ENCODE measurements at places on chromosomes 7 and 10.

DNA sequence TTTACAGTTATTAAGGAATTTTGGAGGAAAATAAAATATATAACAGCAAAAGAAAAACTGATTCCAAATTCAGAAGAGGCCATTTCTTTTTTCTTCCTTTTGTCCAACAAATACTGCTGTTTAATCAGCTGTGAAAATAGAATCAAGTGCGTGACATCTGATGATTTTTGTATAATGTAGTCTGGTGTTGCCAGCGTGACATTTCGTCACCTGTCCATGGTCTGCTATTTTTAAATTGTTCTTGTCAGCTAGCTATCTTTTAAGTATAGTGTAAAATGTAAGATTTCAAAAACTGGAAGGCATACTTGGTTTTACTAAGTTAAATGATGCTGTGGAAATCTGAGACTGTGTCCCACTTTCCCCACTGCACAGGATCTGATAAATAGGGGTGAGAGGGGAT lies 105.9 kb downstream of the CPEB3 start:
- no peak for DNase-seq

DNA sequence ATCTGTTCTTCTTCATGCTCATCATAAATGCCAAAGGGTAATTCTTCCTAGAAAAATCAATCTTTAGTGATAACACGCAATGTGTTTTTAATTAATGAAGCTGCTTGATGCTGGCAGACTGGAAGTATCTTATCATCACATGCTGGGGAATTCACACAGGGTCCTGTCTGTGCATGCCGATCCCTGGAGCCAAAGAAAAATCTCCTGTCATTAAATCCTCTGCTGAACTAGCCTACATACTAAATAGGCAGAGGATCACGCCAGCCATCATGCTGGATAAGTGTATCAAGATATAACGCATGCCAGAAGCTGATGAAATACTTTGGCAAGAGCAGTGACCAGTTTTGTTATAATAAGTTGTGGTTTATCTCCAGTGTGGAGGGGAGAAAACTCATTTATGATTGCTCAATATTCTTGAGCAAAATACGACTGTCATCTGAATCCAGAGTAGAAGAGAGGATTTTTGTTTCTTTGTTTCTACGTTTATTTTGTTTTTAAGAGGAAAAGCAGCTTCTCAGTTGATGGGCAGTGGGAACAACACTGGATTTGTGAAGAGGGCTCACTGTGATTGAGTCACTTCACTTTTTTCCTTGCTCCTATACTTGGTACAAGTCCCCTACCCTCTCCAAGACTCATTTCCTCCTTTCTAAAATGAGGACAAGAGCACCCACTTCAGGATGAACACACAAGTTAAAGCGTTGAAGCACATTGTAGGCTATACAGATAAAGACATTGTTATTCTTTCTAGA lies 649.1 kb downstream of the TNS3 start:
- no peak for DNase-seq

DNA sequence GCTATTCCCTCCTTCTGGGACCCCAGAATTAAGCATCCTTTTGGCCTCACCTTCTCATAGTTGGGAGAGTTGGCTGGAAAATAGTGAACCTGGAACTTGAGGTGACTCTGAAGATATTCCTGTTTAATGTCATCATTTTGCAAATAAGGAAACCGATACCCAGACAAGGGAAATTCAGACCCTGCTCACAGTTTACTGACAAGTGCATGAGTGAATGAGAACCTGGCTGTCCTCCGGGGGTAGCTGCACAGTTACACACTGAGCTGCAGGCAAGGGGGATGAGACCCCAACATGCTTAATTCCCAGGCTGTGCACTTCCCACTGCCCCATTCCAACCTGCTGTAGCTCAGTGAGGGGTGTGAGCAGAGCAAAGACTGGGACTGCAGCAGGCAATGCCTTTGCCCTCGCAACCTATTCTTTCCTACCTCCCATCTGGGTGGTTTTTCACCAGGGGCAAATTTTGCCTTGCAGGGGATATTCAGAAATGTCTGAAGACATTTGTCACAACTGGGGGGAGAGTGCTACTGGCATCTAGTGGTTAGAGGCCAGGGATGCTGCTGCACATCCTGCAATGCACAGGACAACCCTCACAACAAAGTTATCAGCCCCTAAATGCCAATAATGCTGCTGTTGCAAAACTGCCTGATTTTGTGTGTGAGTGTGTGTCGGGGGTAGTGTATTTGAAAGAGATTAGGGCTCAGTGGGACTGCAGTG lies 136.2 kb downstream of the SORCS3 start:
- no peak for DNase-seq

GRCh38 chr10:2137549-2138174 lies 400.3 kb upstream of the ADARB2 start:
- no peak for DNase-seq

GRCh38 chr10:60135020-60135419 lies 228.7 kb upstream of the CCDC6 start:
- DNase-seq = no peak

DNA sequence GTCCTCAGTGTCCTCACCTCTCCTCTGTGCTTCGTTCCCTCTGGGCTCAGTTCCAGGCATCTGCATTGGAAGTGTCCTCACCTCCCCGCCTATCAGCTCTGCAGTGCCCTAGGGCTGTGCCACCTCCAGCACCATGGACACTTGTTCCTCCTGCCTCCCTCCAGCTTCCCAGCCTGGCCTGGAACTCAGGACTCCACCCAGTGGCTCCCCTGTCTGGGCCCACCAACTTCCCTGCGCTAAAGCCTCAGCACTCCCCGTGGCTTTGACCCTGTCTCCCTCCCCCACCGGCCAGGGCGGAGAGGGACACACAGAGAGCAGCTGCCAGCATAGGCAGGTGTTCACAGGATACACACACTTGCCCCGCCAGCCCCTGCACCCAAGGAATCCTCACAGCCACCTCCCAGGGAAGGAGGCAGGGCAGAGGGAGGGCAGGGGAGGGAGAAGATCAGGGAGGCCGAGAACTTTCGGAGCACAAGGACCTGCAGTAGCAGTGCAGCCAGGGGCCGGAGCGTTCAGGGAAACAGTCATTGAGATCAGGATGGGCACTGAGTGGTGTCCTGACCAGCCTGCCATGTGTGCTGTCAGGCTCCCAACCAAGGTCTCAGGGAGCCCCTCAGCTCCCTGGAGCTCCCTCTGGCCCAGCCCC lies 31.3 kb downstream of the ANXA8 start:
- DNase-seq = peak; percentile 46

DNA sequence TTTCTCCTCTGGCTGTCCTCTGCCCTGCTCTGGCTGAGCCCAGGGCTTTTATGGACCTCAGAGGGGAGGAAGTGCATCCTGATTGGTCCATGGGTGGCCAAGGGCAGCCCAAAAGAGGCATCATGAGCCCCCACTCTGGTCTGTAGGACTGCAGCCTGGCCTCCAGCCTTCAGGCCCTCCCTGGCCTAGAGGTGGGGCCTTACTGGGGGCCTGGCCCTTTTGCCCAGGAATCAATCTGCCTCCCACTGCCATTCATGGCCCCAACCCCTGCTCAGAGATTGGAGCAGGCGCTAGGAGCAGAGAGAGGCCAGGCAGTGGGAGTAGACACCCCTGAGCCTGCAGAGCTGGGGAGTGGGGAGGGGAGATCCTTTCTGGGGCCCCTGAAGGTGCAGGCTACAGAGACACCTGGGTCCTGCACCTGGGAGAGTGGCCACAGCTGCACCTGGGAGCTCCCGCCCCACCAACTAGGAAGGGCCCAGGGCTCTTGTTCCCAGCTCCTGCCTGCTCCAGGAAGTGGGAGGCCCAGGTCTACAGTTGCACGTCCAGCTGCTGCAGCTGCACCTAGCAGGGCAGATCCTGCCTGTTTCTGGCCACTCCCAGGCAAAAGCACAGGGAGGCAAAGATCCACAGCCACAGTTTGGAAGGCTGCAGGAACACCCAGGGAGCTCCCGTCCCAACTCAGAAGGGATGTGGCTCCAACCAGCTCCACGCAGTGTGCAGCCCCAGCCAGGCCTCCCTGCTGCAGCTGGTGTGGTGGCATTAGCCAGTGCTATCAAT lies 6.4 kb upstream of the DYNC2I1 start:
- DNase-seq = peak; percentile 67

DNA sequence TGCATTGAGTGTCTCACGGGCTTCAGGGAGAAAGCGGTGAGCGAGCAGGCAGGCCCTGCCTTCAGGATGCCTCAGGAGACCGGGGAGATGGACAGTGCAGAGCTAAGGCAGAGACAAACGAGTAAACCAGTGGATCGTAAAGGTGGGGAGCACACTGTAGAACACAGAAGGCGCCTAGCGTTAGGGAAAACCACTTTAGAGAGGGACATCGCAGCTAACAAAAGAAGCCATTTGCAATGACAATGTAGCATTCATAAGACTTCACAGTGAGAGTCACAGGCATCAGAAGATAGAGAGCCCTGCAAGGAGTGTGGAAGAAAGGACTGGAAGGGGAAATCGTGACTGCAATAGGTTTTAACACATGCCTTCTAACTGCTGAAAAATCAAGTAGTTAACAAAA lies 54.9 kb upstream of the TMEM273 start:
- no peak for DNase-seq

GRCh38 chr7:151352512-151352911 lies 10.9 kb downstream of the NUB1 start:
- no peak for DNase-seq

GRCh38 chr10:133481086-133481643 lies 27.4 kb downstream of the SCART1 start:
- no peak for DNase-seq

DNA sequence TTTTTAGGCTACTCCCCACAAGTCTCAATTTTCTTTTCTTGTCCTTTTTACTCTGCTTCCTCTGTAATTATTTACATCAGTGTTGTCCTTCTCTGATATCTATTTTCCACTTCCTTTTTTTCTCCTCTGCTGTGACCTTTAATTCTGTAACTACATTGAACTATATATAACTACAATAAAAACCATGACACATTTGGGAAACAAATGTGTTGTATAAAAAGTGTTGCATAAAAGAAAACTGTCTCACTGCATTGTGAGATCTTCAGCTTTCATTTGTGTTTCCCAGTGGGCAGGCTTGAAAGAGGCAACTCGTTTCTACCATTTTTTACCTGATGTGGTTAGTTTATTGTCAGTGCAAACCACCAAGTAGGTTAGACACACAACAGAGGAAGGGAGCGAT lies 483.9 kb upstream of the NRP1 start:
- DNase-seq = no peak

DNA sequence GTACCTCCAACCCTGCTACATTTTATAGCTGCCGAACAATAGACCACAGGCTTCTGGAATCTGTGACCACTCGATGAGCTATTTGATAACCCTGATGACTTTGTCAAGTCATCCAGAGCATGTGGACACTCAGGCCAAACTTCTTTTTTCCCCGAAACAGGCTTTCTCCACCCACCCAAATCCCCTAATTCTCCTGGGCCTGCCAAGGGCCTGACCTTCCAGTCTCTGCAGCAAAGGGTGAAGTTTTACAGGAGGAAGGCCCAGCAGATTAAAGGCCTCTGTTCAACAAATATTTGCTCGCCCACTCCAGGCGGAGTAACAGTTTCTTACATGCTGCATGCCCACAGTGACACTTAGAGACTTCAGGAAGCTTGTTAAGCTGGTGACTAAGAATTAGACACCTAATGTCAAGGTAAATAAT lies 2.0 kb downstream of the JCAD start:
- DNase-seq = no peak

GRCh38 chr10:126080291-126080825 lies 184.0 kb downstream of the FANK1 start:
- no peak for DNase-seq

GRCh38 chr10:131890276-131891195 lies 10.3 kb upstream of the PPP2R2D start:
- DNase-seq = no peak

- no peak for DNase-seq
Measured at GRCh38 chr7:1090686-1091643, 3.1 kb downstream of the GPER1 start.

GRCh38 chr7:125326666-125327255 lies 397.1 kb upstream of the POT1 start:
- DNase-seq = no peak

GRCh38 chr7:26365901-26366275 lies 74.2 kb downstream of the SNX10 start:
- no peak for DNase-seq

GRCh38 chr10:118564652-118565051 lies 30.8 kb downstream of the PRLHR start:
- DNase-seq = no peak

GRCh38 chr7:8206956-8207355 lies 55.0 kb downstream of the ICA1 start:
- DNase-seq = no peak

DNA sequence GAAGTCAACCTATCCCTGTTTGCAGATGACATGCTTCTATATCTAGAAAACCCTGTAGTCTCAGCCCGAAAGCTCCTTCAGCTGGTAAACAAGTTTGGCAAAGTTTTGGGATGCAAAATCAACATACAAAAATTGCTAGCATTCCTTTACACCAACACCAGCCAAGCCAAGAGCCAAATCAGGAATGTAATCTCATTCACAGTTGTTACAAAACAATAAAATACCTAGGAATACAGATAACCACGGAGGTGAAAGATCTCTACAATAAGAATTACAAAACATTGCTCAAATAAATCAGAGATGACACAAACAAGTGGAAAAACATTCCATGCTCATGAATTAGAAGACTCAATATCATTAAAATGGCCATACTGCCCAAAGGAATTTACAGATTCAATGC lies 50.4 kb upstream of the ZNF365 start:
- DNase-seq = no peak

GRCh38 chr7:79359827-79360226 lies 93.6 kb downstream of the MAGI2 start:
- DNase-seq = no peak

GRCh38 chr7:128790315-128791041 lies 1.3 kb upstream of the CCDC136 start:
- no peak for DNase-seq

DNA sequence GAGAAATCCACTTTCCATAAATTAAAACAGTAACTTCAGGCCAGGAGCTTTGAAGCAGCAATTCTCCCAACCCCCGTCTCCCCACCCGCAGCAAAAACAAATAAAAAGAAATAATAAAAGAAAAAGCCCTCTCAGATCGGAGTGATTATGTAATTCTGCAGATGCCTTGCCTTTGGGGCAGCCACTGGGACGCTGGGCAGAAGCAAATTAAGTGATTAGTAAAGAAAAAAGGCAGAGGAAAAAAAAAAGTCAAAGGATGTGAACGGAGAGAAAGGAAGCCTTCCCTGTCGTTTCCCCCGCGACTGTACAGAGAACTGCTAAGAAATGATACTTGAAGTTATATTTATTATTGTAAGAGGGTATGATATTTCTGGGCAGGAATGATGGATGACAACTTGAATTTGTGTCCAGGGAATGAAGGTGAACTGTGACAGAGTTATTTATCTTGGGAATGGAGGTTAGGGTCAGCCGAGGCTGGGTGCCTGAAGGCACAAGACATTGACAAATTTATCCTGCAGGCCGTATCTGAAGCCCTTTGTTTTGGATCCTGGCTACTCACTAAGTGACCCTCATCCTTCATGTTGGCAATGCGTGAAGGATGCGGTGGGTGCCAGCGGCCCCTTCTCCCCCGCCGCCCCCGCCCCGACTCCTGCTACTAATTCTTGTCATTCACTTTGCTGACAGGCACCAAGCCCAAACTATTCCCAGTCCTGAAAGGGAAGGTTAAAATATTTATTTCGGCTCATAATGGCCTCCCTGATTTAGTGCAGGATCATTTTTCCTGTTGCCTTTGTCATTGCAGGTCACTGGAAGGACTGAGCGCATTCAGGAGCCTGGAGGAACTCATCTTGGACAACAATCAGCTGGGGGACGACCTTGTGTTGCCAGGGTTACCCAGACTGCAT lies 604.0 kb downstream of the LRMDA start:
- no peak for DNase-seq

- DNase-seq = no peak
Measured at GRCh38 chr10:17958049-17958448, 6.3 kb downstream of the SLC39A12 start.

GRCh38 chr7:124954790-124955189 lies 25.2 kb upstream of the POT1 start:
- no peak for DNase-seq

- peak; percentile 84 for DNase-seq
Measured at GRCh38 chr10:11403116-11403515, 208.3 kb downstream of the USP6NL start.

All from Peyer's patch (tissue), 4 donors.